HFFc6 (cell line): ENCODE measurements at places on chromosomes 11 and 22.
A peak's percentile ranks its signal among the peaks of the same experiment; 100 is the strongest.

GRCh38 chr11:23023319-23023718 is 163.0 kb upstream of the CCDC179 start:
- no peak for DNase-seq

DNA sequence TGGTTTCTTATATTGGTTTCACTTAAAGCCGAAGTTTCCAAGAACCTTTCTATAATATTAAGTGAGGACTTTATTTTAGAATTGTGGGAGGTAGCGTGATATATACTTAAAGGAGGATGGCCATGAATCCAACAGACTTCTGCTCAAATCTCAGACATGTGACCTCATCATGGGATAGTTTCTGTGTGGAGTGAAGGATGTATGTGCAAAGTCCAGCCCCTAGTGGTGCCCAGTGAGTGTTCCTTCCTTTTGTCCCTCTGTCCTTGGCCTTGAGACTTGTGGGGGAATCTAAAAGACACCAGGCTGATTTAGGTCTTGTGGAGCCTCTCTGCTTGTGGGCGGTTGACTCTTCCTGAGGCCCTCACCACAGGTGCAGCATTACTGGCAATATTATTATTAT is 43.7 kb downstream of the BARX2 start:
- no peak for DNase-seq

GRCh38 chr11:910044-910588 is 494 bp downstream of the CHID1 start:
- DNase-seq: no peak

DNA sequence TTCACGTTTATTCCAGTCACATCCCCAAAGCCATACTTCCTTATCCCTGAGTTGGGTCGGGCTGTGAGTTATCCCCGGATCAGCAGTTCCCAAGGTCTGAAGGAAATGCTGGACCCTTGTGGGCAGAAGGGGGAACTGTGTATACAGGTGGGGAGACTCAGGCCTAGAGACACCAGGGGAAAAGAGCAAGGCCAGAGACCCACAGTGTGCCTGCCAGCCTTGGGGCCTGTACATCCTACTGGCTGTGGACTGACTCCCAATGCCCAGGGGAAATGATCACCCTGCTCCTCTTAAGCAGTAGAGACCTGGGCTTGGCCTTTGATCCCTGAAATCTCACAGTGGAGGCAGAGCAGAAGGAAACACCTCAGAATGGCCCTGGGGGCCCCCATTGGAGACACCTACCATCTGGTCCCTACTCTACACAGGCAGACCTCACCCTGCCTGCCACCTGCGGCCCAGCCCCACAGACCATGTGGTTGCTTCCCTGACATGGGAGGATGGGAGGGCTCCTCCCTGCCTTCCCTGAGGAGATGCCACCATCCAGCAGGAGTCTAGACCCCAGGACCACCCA is 1.3 kb downstream of the SELENOM start:
- peak; percentile 40 for DNase-seq

- no peak for DNase-seq
These were observed 129.3 kb downstream of the BUD13 start for GRCh38 chr11:116643521-116643920.

DNA sequence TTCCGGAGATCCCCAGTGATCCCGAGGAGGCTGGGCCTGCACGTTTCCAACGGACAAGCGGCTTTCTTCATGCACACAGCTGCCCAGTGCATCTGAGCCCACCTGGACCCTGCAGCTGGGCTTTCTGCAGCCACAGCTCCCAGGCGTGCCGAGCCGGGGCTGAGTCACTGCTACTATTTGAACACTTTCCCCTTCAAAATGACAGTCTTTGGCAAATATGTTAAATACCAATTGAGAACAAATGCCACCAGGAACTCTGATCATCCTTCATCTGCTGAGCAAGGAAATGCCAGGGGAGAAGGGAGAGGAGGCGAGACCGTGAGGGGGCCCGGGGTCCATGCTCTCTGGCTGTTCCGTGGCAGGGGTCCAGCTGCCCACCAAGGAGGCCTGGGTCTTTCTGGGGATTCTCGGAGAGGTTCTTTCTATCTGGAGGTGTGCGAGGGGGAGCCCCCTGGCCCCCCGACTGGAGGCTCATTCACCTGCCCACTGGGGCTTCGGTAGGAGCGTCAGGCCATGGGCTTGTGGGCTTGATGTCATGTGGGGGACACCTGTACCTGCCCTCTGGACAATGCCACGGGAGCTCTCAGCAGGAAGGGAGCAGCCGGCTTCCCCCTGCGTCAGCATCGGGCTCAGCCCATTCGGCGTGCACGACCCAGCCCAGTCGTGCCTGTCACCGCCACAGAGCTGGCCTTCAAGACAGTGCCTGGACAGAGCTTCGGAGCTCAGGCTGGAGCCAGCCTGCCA is 159.6 kb downstream of the CTTN start:
- DNase-seq: no peak

DNA sequence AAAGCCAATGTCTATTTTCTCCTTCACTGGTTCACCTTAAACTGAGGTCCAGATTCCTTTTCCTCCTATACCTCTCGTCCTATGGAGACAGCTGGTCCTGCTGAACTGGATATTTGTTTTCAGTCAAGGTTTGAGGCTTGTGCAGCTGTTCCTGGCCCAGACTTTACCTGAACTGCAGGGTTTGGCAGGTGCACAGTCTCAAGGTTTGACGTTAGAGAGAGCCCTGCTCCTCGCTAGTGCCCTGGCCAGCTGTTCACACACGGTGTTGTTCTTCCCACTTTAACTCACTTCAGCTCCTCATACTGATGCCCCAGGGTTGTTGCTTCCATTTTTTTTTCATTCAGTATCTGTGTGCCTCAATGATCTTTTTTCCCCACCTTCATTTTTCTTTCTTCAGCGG is 74.0 kb upstream of the TTC12 start:
- DNase-seq: no peak

GRCh38 chr11:65962141-65962564 is 619 bp downstream of the SART1 start:
- DNase-seq: no peak

- DNase-seq: no peak
These were observed 16.7 kb upstream of the ALDH3B2 start for GRCh38 chr11:67691149-67691548.

- DNase-seq: no peak
These were observed 592 bp downstream of the EEF1G start for GRCh38 chr11:62573006-62573591.

- DNase-seq: no peak
These were observed 4.7 kb downstream of the SPINDOC start for GRCh38 chr11:63817758-63818498.

GRCh38 chr11:27025312-27025955 is 15.2 kb upstream of the BBOX1 start:
- DNase-seq: no peak

DNA sequence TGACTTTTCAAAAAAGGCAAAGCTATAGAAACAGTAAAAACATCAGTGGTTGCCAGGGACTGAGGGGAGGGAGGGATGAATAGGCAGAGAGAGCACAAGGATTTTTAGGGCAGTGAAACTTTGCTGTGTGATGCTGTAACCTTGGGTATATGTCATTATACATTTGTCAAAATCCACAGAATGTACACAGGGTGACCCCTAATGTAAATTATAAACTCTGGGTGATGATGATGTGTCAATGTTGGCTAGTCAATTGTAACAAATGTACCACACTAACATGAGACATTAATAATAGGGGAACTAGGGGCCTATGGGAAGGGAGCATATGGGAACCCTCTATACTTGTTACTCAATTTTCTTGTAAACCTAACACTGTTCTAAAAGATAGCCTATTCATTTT is 24.8 kb downstream of the RIBC2 start:
- no peak for DNase-seq

DNA sequence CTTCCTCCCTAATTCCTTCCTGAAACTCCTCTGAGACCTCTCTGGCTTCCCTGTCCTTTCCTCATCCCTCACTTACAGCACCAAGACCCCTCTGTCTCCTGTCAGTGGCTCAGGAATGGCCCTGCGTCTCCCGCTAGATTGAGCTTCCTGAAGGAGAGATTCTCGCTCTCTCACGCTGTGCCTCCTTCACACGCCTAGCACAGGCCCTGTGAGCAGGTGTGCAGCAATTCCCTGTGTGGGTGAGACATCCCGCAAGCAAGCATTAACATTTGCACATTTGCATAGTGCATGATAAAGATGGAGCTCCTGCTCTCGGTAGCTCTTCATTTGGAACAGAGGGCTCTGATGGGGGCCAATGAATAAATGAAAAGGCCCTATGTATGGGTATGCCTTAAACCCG is 159.8 kb downstream of the ADAMTS15 start:
- DNase-seq: no peak

- peak; percentile 28 for DNase-seq
These were observed 34.6 kb downstream of the SPECC1L start for GRCh38 chr22:24305260-24305692.

GRCh38 chr22:28981818-28982499 is 79.7 kb downstream of the C22orf31 start:
- no peak for DNase-seq

DNA sequence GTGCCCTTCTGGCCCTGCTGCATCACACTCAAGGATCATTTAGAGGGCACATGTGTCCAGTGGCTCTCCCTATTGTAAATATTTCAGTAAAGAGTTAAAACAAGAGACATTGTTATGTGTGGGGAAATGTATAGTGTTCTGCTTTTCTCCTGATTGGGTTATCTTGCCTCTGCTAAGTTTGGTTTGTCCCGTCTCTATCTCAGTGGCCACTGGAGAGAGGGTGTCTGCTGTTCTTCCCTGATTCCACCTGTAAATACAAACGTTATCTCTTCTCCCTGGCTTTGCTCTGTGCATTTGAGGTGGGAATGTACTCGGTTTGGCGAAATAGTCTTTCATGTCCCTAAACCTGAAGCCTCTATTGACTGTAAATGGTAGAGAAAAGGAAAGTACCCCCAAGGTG is 6.3 kb downstream of the MIEF1 start:
- DNase-seq: no peak

- no peak for DNase-seq
These were observed 37.9 kb downstream of the PIK3C2A start for GRCh38 chr11:17169876-17170275.

DNA sequence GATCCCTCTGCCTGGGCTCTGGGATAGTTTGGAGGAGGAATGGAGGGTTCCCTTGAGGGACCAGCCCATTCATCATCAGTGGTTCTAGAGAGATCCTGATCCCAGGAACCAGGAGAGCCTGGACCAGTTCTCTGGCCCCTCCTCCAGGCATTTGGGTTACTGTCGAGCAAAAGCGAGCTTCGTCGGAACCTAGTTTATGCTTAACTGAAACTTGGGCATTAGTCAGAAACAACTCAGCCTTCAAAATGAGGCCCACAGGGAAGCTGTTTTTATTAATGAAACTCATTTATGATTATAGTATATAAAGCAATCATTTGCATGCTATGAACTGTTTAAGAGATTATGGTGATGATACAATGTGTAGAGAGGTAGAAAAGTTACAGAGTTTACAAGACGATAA is 61.4 kb downstream of the LIF start:
- DNase-seq: no peak

DNA sequence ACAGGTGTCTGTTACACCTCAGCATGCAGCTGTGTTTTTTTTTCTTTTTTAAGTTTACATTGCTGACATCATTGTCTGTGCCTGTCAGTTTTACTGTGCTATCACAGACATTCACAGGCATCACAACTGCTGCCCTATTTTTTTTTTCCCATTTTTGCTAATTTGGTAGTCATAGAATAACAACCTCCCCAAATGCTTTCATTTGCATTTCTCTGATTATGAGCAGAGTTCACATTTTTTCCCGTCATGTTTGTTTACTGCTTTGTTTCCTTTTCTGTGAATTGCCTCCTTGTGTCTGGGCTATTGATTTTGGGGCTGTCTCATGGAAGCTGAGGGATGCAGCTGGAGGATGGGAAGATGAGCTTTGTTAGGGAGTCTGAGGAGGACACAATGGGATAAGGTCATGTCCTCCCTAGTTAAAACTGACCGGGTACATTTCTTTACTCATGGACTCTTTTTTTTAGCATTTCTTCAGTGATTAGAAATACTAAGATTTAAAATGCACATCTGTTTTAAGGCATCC is 155.1 kb downstream of the LDLRAD3 start:
- no peak for DNase-seq

- peak; percentile 56 for DNase-seq
These were observed 1.3 kb downstream of the SLC39A13 start for GRCh38 chr11:47409440-47410369.

GRCh38 chr22:49415151-49415951 is 412.3 kb downstream of the BRD1 start:
- no peak for DNase-seq

- DNase-seq: peak; percentile 65
These were observed 192.7 kb downstream of the NAV2 start for GRCh38 chr11:19905280-19905853.

- DNase-seq: peak; percentile 67
These were observed 518 bp downstream of the KMT5B start for GRCh38 chr11:68212421-68213134.

- no peak for DNase-seq
These were observed 47.4 kb upstream of the FGF3 start for GRCh38 chr11:69866648-69867047.

- DNase-seq: no peak
These were observed 18.2 kb downstream of the RTN4R start for GRCh38 chr22:20249797-20250354.

- DNase-seq: no peak
These were observed 42.1 kb downstream of the HTR3A start for GRCh38 chr11:114016986-114017385.

DNA sequence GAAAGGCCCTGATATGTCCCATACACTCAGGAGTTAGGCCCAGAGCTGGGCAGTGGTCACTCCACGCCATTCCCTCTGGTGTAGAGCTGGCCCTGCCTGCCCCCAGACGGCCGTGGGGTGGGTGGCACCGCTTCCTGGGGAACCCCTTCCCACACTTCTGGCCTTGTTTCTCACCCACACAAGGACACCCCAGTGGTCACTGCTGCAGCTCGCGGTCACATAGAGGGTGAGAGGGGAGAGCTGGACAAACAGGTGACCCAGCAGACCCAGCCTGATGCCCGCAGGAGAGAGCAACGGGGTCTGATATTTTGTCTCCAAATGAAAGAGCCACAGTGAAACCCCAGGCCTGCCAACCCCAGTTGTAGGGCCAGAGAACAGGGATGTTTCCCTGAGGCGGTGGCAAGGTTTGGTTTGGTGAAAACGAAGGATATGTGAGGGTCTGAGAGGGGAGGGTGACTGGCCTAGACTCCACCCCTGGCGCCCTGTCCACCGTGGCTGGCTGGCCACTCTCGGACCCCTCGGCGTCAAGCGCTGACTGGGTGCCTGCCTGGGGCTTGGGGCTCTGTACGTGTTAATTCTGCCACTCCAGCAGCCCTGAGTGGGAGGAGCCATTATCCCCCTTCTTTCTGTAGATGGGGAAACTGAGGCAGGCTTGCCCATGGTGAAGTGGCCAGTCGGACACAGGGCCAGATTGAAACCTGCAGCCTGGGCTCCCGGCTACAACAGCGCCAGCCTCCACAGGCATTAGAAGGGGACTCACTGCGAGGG is 71.0 kb upstream of the PPARA start:
- no peak for DNase-seq

DNA sequence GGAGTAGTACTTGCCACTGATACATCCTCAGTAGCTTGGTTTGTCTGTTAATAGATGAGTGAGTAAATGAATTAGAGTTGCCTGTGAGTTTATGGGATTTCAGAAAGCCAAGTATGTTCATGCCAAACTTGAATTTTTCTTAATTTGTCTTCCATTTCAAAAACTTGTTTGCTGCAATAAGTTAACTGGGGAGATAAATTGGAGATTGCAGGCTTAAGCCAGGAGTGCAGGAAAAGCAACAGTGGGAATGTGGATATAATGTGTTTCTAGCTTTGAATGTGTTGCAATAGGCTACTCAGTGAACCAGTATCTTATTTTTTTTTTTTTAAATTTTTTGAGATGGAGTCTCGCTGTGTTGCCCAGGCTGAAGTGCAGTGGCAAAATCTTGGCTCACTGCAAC is 8.2 kb downstream of the OSBP2 start:
- DNase-seq: no peak

- DNase-seq: no peak
These were observed 40.9 kb upstream of the LIPT2 start for GRCh38 chr11:74534216-74534945.
